ENCODE measurements at places on chromosomes 7 and 10.

DNA sequence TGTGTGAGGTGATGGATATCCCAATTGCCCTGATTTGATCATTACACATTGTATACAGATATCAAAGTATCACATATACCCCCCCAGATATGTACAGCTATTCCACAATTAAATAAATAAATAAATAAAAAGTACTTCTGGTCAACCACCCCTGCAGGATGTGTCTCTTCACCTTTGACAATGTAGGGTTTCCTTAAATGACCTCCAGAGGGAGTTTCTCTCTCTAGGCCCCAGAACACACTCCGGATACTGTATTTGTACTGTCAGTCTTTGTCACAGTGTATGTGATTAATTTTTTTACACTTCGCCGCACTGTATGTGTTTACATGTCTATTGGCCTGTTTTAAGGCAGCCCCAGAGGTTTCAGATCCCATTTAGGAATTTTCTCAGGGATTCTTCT is 123.6 kb downstream of the ADCYAP1R1 start:
- DNase-seq: no peak

GRCh38 chr7:35700865-35701264 is 5.9 kb upstream of the HERPUD2 start:
- no peak for DNase-seq

DNA sequence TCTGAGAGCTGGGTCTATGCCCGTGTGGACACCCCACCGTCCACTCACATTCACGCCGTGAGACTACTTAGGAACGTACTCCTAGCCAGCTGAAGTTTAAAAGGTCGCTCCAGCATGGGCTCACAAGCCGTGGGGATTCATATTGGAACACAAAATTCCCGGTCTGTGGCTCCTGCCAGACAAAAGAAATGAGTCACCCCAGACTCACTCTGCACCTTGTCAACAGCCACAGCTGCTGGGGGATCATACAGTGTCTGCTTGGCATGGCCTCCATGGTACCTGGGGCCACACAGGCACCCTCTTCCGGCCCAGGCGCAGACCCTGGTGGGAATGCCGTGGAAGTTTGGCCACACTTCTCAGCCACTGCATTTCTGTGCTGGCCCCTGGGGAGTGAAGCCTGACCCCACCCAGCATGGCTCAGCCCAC is 228.4 kb downstream of the DNAJB6 start:
- no peak for DNase-seq

DNA sequence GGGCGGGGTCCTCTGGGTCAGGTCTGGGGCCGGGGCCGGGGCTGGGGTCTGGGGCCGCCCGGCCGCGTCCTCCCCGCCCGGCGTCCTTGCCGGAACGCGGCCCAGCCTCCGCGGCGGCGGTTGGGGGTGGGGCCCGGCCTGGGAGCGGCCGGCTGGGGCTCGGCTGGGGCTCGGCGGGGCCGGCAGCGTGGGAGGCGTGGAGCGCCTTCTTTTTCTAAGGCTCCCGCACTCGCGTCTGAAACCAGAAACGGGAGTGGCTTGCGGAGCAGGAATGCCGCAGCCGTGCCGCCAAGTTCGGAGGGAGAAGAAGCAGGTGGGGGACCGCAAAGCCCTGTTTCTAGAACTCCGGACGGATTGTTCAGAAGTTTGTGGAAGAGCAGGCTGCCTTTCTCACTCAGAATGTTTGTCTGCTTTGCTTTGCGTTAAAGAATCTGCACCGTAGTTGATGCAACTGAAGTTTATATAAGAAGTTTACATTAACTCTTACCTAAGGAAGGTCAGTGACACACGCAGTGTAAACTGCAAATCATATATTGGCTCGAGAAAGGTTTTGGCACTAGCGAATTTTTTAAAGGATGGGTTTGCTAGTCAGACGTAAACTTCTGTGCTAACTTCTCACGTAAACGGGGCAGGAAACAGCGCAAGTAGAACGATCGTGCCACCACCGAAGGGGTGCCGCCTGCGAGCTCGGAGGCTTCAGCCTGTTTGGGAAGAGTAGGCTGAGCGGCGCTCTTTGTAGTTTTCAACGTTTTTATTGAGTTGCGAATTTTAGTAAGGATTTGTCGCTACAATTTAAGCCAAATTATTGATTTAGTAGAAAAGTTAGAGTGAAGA is 729 bp downstream of the DNAJB6 start:
- peak; percentile 88 for DNase-seq

DNA sequence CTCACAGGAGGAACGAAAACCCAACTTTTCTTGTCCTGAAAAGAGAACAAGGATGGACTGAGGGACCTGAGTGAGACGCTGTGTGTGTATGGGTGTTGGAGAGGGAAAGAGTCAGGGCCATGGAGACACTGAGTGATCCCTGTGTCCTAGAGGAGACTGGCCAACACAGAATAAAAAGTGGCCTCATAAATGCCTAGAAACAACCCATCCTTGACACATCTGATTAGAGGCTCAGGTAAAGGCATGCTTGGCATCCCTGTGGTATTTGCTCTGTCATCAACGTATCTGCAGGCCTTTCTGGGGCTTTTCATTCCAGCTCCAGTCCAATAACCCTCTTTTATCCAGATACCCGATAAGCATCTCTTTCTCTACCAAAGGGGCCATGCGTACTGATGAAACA is 86.3 kb downstream of the FGFR2 start:
- no peak for DNase-seq

DNA sequence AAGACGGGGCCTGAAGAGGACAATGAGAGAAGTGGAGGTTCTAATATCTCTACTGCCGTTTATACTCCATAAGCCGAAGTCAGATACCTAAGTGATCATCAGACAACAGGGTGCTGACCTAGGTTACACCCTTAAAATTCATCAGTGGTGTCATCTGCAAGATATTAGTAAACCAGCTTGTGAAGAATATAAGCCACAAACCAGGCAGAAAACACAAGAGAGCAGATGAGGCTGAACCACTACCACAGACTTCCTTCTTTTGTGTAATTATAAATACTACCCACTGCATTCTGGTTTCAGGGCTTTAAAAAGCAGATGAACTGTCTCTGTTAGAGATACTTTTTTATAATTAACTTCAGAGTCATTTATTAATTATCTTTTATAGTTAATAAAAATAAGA is 69.0 kb upstream of the LRRC17 start:
- DNase-seq: no peak

DNA sequence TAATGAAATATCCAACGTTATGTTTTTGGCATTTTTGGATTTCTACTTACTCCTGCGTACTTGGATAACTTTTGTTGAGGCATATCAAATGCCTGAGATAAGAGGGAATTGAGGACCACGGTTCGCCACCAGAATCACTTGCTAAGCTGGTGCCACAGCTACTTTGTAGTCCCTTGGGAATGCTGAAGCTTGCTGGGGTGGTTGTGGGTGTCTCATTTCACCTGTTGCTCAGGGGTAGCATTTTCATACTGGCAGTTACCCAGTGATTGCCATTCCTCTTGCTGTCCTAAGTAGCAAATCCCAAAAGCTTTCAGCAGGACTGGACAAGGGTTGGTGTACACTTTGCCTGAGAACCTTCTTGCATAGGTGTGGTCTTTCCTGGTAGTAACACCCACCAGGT is 75.2 kb downstream of the CREB5 start:
- no peak for DNase-seq

- DNase-seq: peak; percentile 33
These were observed 462.7 kb downstream of the PHTF2 start for GRCh38 chr7:78261302-78261701.

DNA sequence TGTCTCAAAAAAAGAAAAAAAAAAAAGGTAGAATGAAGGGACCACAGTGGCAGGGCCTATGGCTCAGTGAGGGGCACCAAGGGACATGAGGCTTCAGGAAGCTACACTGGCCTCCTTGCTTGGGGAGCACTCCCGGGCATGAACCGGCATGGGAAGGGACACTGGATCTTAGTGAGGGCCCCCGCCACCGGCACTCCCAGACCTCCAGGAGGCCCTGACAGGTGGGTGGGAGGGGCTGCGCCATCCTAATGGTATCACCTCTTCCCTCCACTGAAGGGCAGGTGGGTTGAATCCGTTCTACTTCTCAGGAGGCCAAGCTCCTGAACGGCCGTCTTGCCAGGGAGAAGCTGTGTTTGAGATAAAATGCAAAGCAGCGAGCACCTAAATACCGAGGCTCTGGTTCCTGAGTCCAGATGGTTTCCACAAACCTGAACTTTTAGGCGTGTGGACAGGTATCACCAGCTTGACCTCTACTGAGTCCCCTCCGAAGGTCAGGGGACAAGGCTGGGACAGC is 69.8 kb downstream of the C10orf143 start:
- no peak for DNase-seq

GRCh38 chr7:78448911-78449310 is 650.3 kb downstream of the PHTF2 start:
- no peak for DNase-seq

DNA sequence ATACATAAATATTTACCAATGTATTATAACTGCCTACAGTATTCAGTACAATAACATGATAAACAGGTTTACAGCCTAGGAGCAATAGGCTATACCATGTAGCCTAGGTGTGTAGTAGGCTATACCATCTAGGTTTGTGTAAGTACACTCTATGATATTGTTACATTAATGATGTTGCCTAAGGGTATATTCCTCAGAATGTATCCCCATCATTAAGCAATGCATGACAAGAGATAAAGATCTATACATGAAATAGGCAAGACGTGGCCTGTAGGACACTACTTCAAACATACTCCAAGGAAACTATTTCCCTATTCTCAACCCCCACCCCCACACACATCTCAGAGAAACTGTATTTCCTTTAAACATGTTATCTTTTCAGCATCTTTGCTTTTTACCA is 15.3 kb upstream of the ADAM22 start:
- DNase-seq: no peak

GRCh38 chr7:36564489-36564888 is 159.8 kb downstream of the AOAH start:
- no peak for DNase-seq

GRCh38 chr7:109611656-109612055 is 1042.0 kb downstream of the DNAJB9 start:
- DNase-seq: no peak

DNA sequence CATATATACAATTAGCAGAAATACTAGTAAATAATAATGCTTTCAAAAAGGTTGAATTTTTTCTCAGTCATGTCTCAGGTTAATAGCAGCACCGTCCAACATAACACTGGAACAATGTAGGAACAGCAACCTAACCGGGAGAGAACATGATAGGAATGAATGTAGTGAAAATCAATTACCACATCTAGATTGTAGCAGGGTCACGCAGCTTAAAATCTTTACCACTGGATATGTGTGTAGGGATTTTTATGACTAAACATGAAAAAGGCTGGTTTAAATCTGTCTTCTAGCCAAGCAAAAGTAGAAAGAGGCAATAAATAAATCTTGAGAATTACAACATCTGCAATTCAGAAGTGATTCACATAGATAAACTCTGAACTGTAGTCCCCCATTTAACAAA is 326.0 kb downstream of the DGKB start:
- DNase-seq: peak; percentile 2

DNA sequence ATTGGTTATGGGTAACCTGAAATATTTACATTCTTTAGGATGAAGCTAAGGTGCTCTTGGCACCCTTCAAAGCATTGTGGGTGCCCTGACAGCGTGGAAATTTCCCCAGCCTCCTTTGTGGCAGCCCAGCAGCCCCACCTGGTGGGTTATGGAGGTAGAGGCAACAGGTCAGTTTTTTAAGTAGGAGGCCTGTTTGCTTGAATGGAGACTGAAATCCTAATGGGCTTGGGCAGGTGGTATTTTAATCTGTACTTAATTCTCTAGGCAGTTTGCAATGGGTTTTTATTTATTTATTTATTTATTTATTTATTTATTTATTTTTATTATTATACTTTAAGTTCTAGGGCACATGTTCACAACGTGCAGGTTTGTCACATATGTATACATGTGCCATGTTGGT is 139.4 kb downstream of the EPC1 start:
- peak; percentile 73 for DNase-seq

GRCh38 chr7:23965296-23965695 is 255.3 kb downstream of the STK31 start:
- no peak for DNase-seq

DNA sequence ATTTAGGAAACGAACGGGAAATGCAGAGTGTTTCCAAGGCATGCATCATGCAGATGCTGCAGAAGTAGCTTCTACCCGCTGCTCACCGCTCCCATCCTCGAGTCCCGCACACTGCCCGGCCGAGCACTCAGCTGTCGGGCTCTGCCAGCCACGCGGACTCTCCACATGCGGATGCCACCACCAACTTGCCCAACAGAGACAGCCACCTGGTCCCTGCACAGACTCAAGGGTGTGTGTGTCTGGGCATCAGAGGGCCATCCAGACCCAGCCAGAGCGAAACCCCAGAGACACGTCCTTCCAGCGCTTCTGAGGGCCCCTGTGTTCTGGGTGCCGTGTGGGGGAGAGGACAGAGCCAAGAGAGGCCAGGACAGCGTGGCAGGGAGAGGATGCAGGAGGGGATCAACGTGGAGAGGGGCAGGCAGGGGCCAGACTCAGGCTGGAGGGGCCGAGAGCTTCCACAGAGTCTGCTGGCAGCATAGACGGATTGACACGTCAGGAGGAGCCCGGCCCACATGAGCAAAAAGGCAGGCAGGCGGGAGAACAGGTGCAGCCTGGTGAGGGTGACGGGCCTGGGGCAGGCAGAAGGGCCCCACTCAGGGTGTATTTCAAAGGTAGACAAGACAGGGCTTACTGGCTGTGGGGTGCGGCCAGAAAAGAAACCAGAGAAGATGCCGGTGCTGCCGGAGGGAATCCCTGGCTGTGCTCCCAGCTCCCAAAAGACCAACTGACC is 18.3 kb downstream of the GPER1 start:
- no peak for DNase-seq

DNA sequence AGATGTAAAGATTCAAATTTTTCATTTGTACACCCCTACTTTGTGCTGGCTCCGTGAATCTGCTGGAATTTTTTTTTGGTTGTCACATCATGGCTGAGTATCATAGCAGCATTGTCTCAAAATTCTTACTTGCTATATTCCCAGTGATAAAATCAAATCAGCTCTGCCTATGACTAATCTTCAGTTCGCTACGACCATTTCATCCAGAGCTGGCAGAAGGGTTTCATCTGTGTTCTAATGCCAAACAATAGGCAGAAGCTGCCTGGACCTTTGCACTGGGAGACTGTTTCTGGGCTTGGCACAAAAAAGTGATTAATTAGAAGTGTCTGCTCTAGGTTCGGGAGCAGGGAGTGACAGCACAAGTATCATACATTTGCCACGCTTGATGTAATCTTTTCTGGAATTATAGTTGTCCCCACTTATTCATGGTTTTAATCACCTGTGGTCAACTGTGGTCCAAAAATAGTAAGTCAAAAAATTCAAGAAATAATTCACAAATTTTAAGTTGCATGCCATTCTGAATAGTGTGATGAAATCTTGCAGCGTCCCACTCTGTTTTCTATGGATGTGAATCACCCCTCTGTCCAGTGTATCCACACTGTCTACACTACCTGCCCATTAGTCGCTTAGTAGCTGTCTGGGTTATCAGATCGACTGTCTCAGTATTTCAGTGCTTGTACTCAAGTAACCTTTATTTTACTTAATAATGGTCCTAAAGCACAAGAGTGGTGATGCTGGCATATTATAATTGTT is 120.5 kb upstream of the IMMP2L start:
- peak; percentile 10 for DNase-seq

All from GM23248 (cell line).